NCI-H1417 (cell line): ENCODE measurements at places on chromosomes 12 and 14.

DNA sequence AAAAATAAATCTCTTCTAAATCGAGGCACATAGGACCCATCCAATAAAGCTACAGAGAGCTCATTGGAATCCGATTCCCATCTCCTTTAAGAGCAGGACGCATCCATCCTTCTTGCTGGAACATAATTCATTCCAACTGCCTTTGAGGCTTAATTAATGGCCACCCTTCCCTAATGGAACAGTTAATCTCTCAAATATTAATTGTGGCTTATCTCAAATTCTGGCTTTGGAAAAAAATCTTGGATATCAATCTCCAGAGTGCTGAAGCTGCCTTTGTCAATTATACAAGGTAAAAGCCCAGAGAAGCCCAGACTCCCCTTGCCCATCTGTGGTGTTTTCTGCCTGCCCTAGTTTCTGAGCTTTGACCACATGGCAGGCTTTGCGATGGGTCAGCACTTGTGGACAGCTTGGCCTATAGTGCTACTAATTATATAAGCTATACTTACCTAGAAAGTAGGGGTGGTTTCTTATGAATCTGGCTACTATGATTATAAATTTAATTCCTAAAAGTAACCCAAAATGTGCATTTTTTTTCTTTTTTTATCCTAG, 246.3 kb downstream of the NUAK1 start:
- DNase-seq: no peak

DNA sequence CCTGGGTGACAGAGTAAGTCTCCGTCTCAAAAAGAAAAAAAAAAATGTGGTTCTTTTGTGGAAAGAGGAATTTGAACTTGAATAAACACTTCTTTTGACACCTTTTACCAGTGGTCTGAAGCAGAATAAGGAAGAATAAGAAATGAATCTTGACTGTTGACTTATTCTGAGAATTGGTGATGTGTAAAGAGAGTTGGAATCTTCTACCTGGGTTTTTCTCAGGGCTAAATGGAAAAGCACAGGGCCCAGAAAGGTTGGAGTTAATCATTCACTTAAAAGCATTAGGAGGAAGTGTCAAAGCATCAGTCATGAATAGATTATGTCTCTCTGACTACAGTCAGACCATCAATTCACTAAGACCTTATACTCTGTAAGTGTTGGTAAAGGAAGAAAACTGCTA, 13.9 kb downstream of the PNMA1 start:
- DNase-seq: no peak

- no peak for DNase-seq
These were observed 64.2 kb upstream of the FOXN3 start for GRCh38 chr14:89481196-89481595.

GRCh38 chr14:70898111-70898745, 9.0 kb upstream of the PCNX1 start:
- no peak for DNase-seq

DNA sequence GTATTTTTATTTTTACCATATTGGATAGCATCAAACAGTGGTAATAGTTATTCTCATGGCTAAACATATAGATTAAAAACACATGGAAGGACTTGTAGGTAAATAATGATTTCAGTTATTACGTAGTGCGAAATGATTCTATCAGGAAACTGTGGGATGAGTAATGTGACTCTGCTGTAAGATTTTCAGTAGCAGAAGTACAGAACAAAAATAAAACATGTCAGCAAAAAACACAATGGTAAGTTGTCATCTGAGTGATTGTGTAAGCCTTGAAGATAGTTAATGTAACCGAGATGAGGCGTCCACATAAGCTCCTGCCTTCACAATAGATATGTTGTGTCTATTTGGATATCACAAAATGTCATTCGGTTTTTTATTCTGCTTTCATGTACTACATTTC, 99.8 kb downstream of the BORCS5 start:
- DNase-seq: no peak

DNA sequence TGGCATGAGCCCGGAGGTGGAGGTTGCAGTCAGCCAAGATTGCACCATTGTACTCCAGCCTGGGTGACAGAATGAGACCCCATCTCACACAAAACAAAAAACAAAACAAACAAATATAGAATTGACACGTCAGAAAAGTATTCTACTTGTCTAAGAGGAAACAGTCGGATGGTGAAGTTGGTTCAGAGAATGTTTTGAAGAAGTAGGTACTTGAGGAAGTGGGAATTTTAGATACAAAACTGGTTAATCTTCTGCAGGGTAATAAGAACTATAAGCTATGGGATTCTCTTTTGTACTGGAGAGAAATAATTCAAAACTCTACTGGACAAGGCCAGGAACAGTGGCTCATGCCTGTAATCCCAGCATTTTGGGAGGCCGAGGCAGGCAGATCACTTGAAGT, 14.6 kb upstream of the TCTN1 start:
- no peak for DNase-seq

DNA sequence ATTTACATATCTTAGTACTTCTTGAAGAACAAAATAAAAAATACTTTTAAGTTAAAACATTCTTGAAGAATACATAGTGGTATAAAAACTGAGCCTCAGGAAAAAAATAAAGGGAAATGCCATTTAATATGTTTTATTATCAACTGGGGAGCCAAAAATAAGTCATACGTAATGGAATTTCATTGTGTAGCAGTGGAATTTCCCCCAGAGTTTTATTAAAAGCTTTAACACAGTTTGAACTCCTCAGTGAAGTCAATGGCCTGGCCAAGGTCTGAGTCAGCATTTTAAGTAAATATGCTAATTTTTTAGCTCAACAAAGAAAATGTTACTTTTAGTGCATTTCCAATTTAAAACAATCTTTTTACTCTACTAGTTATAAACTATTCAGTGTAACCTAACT, 350.1 kb upstream of the ATP2B1 start:
- DNase-seq: no peak

- no peak for DNase-seq
These were observed 41.7 kb upstream of the DDX11 start for GRCh38 chr12:31031951-31032335.

DNA sequence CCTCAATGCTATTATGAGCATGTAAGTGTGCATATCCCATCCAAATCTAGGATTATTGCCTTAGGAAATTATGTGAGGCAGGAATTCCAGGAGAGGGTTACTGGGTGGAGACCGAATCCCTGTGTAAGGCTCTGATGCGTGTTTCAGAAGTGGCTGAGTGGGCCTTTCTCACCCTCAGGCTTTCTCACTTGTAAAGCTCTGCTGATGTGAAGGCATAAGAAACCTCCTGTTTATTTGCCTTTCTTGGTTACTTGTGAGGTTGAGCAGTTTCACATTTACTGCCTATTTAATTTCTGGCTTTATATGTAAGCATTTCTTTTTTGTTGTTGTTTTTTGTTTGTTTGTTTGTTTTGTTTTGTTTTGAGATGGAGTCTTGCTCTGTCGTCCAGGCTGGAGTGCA, 11.0 kb downstream of the IL31 start:
- DNase-seq: no peak

GRCh38 chr12:25497021-25497420, 56.1 kb downstream of the LMNTD1 start:
- DNase-seq: no peak

DNA sequence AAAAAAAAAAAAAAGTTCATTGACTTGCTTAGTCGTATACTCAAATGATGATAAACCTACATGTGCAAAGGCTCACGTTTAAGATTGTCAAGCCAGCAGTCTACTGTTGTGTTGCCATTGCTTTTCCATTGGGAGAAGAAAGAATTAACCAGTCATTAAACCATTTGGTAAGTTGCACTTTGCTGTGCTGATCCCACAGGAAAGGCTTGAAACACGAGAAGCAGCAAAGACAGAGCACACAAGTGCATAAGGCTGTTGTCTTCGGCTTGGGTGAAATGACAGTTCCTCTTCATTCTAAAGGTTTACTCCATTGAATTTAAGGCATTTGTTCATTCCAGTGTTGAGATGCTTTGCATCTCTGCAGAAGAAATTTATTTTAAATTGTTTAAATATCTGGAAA, 50.1 kb downstream of the ZC3H14 start:
- DNase-seq: no peak

DNA sequence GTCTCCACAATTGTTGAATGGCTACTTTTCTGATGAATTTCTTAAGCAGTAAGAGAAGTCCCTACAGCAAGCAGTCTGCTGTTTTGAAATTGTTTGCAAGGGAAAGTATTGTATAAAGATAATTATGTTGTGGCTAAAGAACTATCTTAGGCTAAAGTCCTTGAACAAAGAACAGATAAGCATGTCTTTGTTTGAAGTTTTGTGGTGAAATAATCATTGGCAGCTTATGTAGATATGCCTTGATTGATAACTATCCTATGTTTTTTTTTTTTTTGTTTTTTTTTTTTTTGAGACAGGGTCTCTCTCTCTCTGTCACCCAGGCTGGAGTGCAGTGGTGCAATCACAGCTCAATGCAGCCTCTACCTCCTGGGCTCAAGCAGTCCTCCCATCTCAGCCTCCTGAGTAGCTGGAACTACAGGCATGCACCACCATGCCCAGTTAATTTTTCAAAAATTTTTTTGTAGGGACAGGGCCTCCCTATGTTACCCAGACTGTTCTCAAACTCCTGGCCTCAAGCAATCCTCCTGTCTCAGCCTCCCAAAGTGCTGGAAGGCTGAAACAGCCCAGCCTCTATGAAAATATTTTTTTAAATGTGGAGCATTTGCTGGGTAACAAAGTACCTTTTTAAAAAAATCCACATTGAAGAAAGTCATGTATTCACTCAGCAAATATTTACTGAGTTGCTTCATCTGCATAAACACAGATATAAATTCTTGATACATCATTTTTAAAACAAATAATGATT, 80.8 kb downstream of the LLPH start:
- no peak for DNase-seq

GRCh38 chr12:119258149-119258548, 76.4 kb upstream of the CCDC60 start:
- no peak for DNase-seq

- peak; percentile 81 for DNase-seq
These were observed 678 bp downstream of the RPS6KA5 start for GRCh38 chr14:91059576-91060350.

- no peak for DNase-seq
These were observed 66.1 kb downstream of the ETV6 start for GRCh38 chr12:11715621-11716020.

DNA sequence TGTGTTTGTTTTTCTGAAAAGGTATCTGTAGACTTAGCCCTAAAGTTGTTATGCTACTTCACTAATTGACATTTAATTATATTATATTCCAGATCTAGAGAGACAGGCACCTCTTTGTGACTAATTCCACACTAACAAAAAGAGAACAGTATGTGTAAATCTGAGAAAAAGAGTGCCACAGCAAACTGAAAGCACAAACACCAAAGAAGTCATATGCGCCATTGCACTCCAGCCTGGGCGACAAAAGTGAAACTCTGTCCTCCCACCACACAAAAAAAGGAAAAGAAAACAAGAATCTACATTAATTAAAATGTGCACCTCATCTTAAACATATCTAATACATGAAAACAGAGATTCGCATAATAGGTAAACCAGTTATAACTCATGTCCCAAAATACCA, 4.4 kb upstream of the CSRNP2 start:
- no peak for DNase-seq

DNA sequence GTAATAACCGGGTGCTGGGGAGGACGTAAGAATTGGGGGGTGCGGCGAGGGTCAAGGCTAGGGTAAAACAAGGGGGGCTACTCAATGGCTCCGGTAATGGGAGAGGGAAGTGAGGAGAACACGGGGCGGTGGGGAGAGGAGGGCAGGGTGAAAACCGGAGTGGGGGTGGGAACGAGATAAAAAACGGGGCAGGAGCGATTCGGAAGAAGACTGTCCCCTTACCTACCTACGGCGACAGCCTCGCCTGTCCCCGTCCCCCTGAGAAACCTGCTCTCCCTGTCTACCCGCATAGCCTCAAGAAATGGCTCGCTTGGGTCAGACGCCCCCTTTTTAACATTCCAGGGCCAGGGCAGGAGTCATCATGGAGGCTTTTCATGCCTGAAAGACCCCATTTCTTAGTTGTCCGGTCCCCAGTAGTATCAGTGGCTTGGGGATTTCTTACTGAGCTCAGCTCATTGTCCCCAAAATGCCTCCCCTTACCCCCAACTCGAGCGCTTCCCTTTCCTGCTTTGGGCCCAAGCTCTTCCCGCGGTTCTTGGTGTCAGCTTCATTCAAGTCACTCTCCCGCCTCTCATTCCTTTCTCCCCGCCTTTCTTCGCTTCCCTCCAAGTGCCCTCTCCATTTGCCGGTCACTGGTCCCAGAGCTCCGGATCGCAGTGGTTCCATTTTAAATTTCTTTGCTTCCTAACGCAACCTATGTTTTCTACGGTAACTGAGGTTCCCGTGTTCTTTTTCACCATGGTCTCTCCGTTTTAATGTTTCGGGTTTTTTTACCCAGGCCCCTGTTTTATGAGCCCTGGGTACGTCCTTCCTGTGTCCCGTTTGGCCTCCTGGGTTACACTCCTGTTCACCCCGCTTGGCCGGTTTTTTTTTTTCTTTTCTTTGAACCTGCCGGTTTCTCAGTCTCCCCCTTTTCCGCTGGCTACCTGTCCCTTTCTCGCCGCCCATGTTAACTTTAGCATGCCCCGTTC, 1.2 kb upstream of the WSB2 start:
- DNase-seq: peak; percentile 80

DNA sequence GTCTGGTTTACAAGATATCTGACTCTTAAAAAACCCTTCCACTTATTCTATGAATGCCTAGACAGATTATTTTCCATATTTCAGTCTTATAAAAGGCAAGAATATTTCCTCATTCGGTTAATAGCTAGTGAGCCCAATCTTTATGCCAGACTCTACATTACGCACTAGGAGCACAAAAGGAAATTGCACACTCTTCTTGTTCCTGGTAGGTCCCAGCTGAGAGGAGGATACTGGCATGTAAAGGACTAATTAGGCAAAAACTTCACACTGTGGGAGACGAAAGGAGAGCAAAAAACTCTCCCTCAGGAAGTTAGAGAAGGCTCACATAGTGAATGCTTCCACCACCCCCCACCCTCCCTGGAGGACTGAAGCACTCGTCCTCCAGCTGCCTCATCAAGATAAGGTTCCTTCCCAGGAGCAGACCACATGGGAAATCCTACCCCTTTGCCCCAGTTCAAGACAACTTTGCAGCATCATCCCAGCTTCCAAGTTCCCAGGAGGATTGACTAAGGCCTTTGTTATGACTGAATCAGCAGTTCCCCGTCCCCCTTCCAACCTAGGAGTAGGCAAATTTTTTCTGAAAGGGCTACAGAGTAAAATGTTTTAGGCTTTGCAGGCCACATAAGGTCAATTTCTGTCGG, 14.5 kb downstream of the CAPZA3 start:
- no peak for DNase-seq

DNA sequence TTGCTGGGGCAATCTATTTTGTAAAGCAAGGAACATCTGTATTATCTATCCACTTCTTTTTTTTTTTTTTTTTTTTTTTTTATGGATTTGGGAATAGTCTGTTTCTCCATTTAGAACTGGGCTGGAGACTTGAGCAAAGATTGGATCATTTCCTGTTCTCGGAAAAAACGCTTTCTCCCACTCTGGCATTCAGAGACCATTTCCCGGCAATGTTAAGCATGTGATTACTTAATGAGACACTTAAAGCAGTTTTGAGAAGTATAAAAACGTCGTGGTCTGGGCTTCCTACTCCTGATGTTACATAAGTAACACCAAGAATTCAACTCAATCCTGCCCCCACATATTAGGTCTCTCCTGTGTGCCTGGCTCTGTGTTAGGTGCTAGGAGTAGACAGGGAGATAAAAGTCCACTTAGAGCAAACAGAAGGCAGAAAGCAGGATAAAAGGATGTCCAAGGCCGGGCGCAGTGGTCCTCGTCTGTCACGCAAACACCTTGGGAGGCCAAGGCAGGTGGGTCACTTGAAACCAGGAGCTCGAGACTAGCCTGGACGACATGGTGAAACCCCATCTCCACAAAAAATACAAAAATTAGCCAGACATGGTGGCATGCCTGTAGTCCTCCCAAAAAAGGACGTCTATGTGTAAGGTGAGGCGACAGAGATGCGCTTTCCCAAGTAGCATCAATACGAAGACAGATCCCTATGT, 152.1 kb upstream of the GSC start:
- no peak for DNase-seq
